ENCODE measurements at places on chromosomes 3 and 15.

DNA sequence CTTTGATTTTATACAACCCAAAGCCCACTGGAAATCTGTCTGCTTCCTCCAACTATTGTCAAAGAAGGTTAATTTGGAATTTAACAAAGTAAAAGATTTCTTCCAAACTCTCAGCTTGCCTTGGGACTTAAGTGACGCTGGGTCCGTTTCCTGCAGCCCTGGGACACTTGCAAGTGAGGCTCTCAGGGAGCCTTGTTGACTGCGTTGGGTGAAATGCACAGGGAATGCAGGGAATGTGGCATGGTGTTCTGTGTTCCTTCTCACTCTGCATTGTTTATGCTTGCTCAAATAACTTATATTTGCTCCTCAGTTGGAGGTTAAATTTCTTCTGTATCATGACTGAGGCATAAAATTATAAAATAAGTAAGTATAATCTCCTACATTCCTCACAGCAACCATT is 60.9 kb upstream of the TJP1 start:
- DNase-seq, result no peak

DNA sequence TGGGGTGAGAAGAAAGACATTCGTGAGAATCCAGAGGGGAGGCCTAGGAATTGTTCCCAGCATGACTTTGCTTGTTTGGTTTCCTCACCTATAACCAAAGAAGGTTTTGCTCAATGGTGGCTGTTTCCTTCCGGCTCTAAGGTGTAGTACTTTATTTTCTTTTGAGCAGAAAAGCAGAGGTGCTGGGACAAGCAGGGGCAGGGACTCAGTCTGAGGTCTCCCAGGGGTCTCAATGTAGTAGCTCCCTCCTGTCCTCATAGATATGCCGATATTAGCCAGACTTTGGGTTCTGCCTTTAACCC is 41.6 kb downstream of the ZBTB38 start:
- no peak for DNase-seq

GRCh38 chr3:33128706-33129105 is 14.9 kb downstream of the CRTAP start:
- DNase-seq, result no peak

DNA sequence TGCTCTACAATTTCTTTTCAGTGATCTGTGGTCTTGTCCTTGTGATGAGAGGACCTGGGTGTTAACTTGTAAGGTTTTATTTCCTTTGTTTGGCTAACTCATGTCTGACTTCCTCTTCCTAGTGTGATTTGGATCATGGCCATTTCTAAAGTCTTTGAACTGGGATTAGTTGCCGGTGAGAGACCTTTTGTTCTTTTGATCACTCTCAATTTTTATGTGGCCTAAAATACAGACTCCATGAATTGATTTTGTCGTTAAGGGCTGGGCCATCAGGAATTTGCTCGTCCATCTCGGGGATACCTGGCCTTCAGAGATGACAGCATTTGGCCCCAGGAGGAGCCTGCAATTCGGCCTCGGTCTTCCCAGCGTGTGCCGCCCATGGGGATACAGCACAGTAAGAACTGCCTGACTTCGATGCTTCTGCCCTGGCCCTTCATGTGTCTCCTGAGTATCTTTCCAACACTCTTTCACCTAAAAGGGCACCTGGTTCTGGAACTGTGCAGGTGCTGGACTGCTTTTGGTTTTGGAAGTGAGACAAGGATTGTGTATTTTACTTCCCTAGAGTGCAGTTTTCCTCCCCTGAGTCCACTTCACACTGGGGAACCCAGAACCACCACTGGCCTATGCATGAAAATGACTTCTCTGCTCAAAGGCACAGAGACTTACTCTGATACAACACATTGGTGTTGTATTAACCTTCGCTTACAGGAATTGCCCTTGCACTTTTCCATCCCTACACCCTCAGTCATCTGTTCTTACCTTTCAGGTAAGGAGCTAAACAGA is 13.1 kb upstream of the LRRC2 start:
- no peak for DNase-seq

- DNase-seq, result no peak
Measured at GRCh38 chr3:184335661-184336546, 1.5 kb upstream of the FAM131A start.

DNA sequence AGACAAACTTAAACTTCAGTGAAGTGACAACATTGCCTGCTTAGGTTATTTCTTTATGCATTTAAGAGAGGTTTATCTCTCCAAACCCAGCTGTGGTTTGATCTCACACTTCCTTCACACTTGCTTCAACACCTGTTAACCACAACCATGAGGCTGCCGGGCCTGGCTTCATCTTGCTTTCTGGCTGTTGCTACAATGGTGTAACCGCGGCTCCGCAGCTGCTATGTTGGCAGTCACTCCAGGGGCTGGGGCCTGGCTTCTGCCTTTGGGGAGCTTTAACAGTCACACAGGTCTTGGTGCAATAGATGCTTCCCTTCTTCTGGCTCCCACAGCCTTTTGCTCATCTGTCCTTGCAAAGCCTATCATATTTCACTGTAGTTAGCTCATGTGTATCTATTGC is 72.9 kb upstream of the MNS1 start:
- no peak for DNase-seq

GRCh38 chr3:157626817-157627216 is 123.6 kb upstream of the VEPH1 start:
- DNase-seq, result no peak

- no peak for DNase-seq
Measured at GRCh38 chr15:100651253-100651652, 48.9 kb downstream of the ASB7 start.

GRCh38 chr15:101091080-101092017 is 160.5 kb downstream of the CHSY1 start:
- DNase-seq, result no peak

- peak; percentile 44 for DNase-seq
Measured at GRCh38 chr3:152357587-152357986, 88.9 kb downstream of the MBNL1 start.

- DNase-seq, result no peak
Measured at GRCh38 chr15:58015565-58015964, 49.9 kb downstream of the ALDH1A2 start.

- no peak for DNase-seq
Measured at GRCh38 chr3:186105543-186105942, 3.3 kb downstream of the ETV5 start.

- no peak for DNase-seq
Measured at GRCh38 chr3:174356596-174356995, 502.5 kb upstream of the NAALADL2 start.

- no peak for DNase-seq
Measured at GRCh38 chr3:193851428-193851847, 258.4 kb downstream of the OPA1 start.

DNA sequence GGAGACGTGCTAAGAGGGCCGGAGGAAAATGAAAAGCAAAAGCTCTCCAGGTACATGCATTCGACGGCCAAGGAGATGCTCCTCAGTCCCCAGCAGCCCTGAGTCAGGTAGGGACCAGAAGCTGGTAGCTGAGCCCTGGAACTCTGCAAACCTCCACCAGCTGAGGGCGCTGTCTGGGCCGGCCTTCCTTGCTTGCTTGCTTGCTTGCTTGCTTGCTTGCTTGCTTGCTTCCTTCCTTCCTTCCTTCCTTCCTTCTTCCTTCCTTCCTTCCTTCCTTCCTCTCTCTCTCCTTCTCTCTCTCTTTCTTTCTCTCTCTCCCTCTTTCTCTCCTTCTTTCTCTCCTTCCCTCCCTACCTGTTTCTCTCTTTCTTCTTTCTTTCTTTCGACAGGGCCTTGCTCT is 94.6 kb upstream of the RASGRF1 start:
- no peak for DNase-seq

DNA sequence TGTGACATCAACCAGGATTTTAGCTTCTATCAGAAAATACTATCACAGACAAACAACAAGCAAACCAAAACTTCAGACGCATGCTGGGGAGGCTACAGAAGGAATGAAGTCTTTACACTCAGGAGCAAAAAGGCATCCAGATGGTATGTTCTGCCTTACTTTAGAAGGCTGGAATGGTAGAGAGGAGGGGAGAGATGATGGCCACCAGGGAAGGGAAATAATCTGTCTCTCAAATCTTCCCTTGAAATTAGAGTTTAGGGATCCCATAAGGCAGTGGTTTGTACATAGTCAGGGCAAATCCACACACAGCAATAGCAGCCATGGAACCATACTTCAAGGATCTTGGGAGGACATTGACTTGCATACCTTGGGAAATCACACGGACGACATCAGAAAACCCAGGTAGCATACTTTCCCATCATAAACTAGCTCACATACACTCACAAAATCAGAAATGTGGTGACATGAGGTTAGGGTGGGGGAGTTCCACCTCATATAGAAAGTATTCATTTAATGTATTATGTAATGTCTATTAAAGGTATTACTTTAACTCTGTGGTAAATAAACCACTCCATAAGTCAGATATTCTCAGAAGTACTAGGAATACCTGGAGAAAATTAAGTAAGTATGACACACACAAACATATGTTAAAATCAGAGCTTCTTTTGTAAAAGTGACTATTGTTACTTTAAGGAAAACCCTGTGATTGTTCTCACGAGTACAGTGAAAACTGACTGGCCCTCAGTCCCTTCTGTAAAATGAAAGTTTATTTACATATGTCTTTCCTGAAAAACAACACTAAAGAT is 9.4 kb downstream of the BTLA start:
- no peak for DNase-seq

DNA sequence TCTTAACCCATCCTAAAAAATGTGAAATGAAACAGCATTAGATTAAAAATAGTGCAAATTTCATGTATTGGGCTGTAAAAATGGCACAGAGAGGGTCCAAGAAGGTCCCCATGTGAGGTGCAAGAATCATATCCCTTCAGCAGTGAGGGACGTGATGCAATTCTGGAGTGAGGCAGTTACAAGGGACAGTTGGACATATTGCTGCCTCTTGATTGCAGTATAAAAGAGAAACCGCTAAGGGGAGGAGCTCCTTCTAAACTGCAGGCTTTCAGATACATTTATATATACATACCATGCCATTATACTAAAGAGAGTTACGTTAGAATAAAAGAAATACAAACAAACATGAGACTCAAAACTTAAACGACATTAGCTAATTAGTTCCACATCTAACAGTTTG is 304.2 kb upstream of the CTNNB1 start:
- no peak for DNase-seq

GRCh38 chr3:108489776-108490175 is 20.6 kb downstream of the MYH15 start:
- DNase-seq, result peak; percentile 38

DNA sequence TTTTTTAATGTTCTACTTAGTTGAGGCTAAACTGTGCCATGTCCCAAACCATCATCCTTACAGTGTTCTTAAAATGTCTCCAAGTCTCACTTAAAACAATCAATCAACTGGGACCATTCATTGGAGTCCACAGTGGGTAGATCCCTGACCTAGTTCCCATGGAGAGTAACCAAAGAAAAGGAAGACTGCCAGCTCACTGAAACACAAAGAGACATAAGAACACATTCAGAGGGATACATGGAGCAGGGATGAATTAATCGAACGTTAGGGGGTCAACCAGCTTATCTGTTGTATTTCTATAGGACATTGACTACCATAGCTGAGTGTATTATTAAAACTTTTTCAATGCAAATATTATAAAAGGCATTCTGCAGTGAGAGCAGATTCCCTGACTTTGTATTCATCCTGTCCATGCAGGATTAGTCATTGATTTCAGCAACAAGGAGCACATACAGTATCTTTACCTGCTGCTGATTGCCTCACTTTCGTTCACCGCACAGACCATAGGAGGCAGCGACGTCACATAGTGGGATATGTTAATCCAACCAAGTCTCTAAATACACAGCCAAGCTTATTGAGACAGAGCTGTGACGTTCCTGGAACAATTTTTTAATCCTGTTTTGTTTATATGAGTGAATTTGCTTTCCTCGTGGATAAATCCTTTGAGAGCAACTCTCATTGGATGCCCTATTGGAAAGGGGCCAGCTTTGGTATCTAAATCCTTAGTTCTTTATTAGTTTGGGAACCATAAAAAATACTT is 364.9 kb upstream of the RBMS3 start:
- DNase-seq, result peak; percentile 56

DNA sequence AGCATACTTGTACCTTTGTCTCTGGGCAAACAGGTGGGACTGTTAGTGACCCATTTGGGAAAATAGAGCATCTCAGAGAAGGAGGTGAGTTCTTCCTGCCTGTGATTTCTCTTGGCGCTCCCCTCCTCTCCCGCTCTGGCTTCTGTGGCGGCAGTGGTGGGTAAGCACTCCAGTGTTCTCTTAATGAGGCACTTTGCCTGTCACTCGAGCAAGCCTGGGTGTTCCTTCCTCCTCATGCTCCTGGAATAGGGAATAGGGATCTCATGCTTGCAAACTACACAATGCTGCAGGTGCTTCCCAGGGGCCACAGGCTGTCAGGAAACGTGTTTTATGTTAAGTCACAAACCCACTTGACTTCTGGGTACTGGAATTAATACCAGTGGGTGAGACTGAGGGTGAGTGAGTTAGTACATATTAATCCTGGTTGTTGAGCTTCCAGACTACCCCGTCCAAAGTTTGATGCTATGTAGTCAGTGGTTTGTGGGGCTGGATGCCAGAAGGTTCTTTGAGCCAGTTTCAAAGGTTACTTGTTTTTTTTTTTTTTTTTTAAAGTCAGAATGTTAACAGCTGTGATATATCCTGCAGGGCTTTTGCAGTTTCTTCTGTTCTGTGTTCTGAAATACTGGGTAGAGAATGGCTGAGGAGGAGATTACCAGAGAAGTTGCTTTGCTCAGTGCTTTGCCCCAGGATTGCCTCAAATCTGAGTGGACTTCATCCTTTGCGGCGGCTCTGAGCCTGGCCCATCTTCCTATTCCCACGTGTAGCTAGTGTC is 30.5 kb downstream of the EDEM1 start:
- no peak for DNase-seq

GRCh38 chr3:51304230-51304629 is 80.9 kb upstream of the MANF start:
- DNase-seq, result no peak

- DNase-seq, result no peak
Measured at GRCh38 chr3:128076483-128077201, 24.4 kb downstream of the SEC61A1 start.

Measured in RCC 7860 (cell line).